ENCODE measurements at places on chromosomes 6 and 20. TPM values are rescaled to one million over a fixed set of nuclear protein-coding genes. Genes with fewer than 3 reads are reported as not detected.

Gene CLPSL2
- not detected for total RNA-seq

Gene HNF4A
- total RNA-seq: 11.5 TPM

Gene UNC5CL
- total RNA-seq: 0.20 TPM

Gene HTR1E
- total RNA-seq: not detected

Gene DST
- 67.7 TPM for total RNA-seq

Gene KIAA0408
- 6.6 TPM for total RNA-seq
